ENCODE measurements at places on chromosomes 12 and 14.

DNA sequence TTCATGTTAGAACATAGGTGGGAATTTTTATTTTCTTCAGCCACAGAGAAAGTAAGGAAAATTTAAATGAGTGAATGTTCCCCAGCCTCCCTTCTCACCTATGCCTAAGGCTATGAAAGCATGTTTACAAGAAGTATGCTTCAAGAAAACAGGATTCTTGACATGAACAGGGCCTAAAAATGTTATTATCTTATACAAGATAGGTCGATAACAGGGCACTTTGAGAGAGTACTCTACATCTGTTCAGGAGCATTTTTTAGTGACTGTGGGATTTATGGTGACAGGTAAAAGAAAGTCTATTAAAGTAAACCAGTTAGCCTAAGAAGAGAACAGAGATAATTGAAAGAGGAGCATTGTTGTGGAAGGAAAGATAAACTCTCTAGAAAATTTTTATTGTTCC lies 222.9 kb upstream of the DAAM1 start:
- DNase-seq: no peak

GRCh38 chr12:4009979-4010704 lies 136.9 kb upstream of the PARP11 start:
- DNase-seq: no peak

DNA sequence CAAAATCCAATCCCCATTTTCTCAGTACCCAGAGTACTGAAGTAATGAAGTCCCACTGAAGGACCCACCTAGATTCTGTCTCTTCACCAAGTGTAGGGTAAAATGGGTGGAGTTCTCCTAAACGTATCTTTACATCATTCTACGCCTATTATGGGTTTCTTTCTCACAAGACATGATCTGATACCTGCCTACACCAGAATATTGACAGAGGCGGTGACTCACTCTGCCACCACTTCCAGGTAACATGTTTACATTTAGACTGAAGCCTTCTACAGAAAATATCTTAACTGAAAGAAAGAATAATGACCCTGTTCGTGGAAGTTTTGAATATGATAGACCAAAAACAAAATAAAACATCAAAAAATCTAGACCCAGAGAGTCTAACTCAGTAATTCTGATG lies 89.8 kb downstream of the BTG1 start:
- peak; percentile 74 for DNase-seq

DNA sequence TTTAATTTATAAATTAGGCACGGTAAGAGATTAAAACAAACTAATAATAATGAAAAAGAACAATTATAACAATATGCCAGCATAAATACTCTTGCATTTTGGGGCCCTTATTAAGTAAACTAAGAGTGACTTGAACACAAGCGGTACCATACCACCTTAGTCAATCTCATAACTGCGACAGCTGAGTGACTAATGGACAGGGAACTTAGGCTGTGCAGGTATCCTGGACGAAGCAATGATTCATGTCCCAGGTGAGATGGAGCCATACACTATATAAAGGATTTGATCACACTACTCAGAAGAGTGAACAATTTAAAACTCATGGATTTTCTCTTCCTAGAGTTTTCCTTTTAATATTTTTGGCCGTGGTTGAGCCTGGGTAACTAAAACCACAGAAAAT lies 4.3 kb downstream of the KLRC4 start:
- no peak for DNase-seq

DNA sequence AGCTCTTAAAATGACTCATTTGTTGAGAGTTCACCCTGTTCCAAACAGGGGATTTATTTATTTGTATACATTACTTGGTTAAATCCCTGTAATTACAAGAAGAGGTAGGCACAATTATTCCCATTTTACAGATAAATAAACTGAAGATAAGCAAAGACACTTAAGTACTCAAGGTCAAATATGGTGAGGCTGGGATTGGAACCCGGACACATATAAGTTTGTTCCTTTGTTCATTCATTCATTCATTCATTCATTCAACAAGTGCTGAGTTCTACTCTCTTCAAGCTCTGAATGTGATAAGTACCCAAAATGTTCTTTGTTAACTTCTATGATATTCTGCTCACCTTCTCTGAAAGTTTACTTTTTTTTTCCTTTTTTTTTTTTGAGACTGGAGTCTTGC lies 2.4 kb upstream of the TRIM9 start:
- no peak for DNase-seq

GRCh38 chr12:115947696-115948062 lies 329.8 kb downstream of the MED13L start:
- no peak for DNase-seq

DNA sequence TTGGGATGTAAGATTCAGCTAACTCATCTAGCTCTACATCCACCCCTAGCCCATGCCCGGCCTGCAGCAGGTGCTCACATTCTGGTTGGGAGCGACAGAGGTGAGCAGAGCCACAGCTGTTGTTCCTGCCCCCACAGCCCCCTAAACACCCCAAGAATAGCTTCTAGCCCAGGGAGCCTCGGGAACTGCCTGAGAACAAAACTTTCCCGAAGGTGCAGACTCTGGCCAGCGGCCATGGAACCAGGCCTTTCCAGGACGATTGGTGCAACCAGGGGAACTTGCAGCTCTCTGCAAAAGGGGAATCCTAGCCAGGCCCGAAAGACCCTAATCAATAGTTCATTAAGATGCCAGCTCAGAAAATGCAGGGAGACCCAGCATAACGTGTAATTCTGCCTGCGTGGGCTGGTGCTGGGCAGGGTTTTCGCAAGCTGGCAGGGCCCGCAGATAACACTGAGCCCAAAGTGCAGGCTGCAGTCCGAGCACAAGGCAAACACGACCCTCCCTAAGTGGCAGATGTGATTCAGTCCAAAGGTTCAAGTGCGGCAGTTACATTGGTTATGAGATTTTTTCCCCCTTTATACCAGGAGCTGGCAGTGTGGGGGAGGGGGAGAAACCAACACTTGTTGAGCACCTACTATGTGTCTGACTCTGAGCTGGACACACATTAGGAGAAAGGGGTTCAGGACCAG lies 122.5 kb upstream of the MAP1LC3B2 start:
- DNase-seq: no peak

- no peak for DNase-seq
Measured at GRCh38 chr12:50842637-50843493, at the start of gene TMPRSS12. Gene TMPRSS12 (plus strand): TSS chr12:50842926. CDS start chr12:50842965, 39 bp downstream.

DNA sequence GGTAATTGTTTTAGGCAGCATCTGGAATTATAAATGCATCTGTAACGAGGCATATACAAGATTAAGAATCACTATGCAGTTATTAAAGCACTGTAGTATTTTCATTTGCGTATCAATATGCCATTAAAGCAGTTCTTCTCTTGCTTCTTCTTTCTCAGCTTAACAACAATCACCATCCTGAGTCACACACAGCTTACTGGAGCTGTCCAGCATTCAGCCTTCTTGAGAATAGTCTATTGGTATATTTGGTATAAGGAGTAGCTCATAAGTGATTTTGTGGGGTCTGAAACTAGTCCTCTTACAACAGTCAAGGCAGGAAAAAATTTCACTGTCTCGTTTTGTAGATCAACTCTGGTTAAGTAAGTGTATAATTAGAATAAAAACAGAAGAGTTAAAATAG lies 523.0 kb upstream of the FOXG1 start:
- no peak for DNase-seq

DNA sequence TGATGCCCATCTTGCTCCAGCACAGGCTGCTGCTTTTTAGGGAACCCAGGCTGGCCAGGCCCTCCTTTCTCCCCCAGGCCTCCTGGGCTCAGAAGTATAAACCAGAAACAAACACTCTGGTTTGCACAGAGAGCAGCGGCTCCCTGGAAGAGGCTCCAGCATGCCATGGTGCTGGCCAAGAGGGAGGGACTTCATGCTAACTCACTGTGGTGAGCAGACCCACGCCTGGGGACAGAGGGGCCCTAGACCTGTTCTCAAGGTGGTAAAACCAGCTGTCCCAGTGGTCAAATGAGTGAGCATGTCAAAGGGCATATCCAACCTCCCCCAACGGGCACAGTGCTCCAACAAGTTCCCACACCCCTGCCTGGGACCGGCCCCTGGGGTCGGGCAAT lies 15.5 kb downstream of the BCL11B start:
- no peak for DNase-seq

- no peak for DNase-seq
Measured at GRCh38 chr12:103816663-103817062, 24.4 kb downstream of the NT5DC3 start.

GRCh38 chr12:96237035-96237434 lies 42.9 kb downstream of the ELK3 start:
- no peak for DNase-seq

DNA sequence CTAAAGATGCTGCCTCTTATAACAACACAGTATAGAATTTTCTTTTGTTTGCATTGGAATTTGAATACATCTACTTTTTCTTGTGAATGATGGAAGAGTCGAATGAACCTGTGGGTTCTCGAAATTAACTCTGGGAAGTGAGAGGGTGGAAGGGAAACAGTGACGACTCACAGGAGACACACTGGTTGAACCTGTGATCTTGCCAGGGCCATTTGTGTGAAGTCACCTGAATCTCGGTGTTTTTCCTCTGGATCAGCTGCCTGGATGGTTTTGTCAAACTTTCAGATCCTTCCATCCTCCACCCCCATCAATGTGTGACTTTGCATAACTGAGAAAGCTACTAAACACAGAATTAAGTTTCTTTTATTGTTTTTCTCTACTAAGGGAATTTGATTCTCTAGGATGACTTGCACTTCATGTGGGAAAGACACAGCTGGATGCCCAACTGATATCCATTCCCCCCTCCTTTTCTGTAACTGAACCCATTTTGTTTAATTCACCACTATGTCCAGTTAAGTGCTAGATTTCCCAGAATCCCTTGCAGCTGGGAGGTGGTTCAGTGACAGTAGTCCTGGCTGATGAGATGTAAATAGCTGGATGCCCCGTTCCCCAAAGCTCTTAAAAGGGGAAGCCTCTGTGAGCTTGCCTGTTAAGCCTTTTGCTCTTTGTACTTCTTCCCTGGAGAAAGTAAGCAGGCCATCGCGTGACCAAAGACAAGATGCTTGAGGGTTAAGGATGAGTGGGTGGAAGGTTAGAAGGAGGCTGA lies 6.3 kb downstream of the PPFIBP1 start:
- DNase-seq: no peak

GRCh38 chr12:117045160-117046010 lies 53.8 kb downstream of the TESC start:
- no peak for DNase-seq

- DNase-seq: no peak
Measured at GRCh38 chr12:124438437-124439056, 128.9 kb downstream of the NCOR2 start.

GRCh38 chr14:33764876-33765650 lies 185.8 kb downstream of the EGLN3 start:
- no peak for DNase-seq

- peak; percentile 35 for DNase-seq
Measured at GRCh38 chr12:127293507-127294310, 973.3 kb upstream of the TMEM132C start.

DNA sequence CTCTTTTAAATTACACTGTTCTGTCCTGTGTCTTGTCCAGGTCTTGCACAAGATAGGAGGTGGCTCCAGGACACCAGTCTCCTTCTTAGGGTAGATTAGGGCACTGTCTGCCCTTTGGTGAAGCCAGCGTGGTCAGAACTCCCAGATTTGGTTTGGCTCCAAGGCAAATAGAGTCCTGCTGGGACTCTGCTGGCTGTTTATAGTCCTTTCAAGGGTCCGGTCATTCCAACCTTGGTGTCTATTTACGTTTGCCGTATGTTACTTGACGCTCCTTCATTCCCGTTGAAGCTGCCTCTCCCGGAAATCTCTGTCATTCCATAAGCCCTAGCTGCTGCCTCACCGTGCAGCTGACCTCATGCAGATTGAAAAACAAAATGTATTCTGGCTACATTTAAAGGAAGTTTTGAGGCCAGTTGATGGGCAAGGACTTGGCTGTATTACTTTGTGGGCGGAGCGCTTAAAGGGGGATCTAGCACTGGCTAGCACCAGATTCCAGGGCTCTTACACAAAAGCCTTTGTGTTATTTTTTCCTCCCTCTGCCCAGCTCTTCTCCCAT lies 180.6 kb downstream of the AKAP6 start:
- DNase-seq: no peak

Measured in CD4-positive, alpha-beta T cell treated with Interleukin-10 for 1 hour (primary cell).